GF-D8 (cell line): ENCODE measurements at places on chromosomes 1 and 21.

DNA sequence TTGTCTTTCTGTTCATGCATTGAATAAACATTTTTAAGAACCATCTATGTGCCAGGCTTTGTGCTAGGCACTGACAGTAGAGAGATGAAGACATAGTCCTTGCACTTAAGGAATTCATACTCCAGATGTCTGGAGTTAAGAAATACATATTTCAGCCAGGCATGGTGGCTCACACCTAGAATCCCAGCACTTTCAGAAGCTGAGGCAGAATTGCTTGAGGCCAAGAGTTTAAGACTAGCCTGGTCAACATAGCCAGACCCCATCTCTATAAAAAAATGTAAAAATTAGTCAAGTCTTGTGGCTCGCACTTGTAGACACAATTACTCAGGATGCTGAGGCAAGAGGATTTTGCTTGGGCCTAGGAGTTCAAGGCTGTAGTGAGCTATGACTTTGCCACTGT is 18.6 kb upstream of the YTHDF2 start:
- DNase-seq = no peak

- DNase-seq = peak; percentile 25
These were observed 106.2 kb downstream of the NIBAN1 start for GRCh38 chr1:184867866-184868689.

- no peak for DNase-seq
These were observed 44.1 kb upstream of the RGS21 start for GRCh38 chr1:192272732-192273131.

DNA sequence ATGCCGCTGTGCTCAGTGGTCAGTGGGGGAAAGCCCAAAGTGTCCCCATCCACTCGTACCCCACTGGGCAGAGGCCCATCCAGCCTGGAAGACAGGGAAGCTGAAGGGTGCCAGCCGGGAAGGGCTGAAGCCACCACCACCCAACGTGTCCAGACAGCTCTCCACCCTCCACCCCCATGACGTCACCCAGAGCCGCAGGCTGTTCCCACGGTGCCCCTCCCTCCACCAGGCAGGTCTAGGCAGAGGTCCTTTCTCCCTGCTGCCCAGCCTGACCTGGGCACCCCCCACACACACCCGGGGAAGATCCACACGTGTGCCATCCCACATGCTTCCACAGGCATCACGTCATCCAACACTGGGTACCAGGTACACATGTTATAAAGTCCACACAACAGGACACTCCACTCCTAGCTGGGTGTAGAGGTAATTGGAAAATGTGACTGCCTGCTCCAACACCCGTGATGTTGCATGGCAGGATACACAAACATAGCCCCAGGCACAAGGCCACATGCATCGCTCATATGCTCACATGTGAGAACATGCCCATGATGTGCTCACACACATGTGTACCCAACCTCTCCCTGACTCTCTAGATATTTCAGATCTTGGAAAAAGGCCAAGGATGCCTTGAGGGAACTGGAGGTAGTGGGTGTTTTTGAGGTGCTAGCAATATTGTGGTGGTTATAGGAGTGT is 5.1 kb upstream of the ARHGAP30 start:
- DNase-seq = no peak

DNA sequence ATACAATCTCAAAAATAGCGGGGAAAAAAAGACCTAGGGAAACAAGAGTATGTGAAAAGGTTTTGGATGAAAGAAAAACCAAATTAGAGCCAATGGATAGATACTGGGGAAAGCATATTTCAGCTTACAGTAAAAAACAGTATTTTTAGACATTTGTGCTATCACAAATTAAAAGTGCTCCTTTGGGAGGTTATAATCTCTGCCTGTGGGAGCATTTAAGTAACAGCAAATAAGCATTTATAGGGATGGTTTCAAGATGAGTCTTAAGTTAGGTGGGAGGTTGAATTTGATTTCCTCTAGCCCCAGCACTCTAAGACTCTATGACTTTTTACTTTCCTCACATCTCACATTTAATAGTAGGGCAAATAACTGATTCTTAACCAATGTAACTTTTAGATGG is 79.6 kb upstream of the SLFNL1 start:
- no peak for DNase-seq

- no peak for DNase-seq
These were observed 12.4 kb upstream of the EVI5 start for GRCh38 chr1:92797297-92797696.

GRCh38 chr1:44644806-44645205 is 29.5 kb downstream of the TMEM53 start:
- DNase-seq = no peak
